ENCODE measurements at places on chromosomes 7 and 10.
A peak's percentile ranks its signal among the peaks of the same experiment; 100 is the strongest.

DNA sequence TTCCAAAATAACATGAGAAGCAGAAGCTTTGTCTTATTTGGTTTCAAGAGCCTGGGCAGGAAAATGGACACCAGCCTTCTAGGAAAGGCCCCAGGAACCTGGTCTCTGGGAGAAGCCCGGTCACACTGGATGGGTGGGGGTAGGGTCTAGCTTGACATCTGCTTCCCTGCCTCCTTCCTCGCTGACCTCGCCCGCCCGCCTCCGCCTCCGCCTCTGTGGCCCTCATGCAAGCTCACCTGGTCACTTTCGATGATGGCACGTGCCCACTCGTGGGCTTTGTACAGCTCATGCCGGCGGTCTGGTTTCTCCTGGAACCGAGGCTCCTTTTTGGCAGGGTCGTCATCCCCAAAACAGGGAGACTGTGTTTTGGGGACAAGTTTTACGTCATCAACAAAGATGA, 63.4 kb downstream of the SCRN1 start:
- DNase-seq, result no peak

GRCh38 chr10:43976292-43976691, 327.6 kb upstream of the ZNF32 start:
- DNase-seq, result no peak

DNA sequence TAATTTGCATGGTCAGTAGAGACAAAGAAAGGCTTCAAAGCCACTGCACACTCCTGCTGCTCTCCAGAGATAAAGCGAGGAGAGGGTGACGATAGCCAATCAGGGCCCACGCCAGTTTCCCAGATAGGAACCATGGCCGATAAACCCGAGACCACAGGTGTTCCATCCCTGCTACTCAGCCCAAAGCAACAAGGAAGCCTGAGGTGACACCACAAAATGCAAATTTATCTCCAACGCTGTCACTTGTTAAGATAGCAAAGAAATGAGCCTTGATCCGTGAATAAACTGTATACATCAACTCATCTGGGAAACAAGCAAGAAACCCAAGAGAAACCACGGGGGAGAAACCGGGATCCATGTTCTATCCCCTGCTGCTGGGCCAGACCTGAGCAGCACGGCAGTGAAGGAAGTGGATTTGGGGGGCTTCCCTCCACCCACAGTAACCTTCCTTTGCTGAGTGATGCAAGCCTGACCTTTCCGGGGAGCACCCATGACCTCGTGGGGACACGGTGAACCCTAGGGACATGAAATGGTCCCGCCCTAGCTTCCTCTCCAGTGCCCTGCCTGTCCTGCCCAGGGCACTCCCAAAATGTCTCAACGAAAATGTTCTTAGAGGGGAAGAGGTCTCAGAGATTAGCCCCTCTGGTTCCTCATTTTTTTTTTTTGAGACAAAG, 164.6 kb downstream of the PTPRN2 start:
- no peak for DNase-seq

GRCh38 chr10:5779730-5780129, 33.5 kb downstream of the GDI2 start:
- DNase-seq, result no peak

- no peak for DNase-seq
Measured at GRCh38 chr10:3874990-3875841, 90.2 kb upstream of the KLF6 start.

DNA sequence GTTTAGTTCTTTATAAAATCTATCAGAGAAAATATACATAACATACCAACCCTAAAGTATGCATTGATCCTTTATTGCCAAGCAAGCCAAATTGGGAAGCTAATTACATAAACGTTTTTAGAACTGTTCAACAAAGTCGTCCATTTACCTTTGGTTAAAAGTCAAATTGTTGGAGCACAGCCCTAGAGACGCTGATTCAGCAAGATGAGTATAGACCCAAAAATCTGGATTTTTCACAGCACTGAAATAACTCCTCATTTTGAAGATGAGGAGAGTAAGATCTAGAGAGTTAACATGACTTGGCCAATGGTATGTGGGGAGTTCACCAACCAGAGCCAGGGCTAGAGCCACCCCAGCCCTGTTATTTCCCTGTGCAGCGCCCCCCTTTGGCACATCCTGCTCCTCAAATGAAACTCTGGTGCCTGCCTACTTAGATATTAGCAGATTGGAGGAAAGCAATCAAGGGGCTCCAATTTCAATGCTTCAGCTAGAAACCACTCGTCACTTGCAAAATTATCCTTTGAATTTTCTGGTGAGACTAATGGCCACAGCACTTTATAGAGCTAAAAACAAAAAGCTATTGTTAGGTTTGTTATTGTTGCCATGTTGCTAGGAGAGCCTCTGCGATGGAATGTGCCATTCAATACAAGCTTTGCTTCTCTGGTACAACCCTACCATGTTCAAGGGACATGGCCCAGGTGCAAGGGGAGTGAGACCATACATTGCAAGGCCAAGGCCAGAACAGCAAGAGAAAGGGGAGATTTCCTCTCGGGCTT, 132.6 kb upstream of the ZEB1 start:
- DNase-seq, result no peak

- DNase-seq, result peak; percentile 16
Measured at GRCh38 chr10:17747883-17748550, 4.0 kb upstream of the TMEM236 start.

DNA sequence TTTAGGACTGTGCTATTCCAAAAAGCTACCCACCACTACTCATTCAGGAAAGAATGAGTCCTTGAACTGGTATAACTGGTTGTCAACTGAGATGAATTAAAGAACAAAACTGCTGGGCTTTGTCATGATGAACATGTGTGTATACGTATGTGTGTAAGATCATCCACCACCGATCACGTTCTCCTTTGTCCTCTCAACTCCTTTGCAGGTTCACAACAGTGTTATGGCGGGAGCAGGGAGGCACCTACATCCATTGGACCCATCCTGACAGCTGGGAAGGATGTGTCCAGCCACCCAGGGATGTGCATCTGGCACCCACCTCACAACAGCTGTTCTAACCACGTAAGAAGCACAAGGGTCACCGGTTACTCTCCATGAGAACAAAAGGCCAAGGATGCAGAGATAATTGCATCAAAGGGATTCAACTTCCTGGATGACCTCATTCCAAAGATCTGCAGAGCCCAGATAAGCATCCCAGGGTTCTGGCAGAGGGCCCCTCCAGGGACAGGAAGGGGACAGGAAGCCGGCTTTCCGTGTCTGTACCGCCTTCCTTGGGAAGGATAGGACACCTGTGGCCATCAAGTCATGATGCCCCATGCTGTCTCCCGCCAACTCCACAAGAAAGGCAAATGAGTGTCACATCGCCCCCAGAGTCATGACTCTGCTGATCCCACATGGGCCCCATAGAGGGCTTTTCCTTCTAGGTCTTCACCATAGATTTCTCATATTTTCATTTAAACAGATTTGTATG, 66.1 kb downstream of the STEAP1B start:
- peak; percentile 67 for DNase-seq

DNA sequence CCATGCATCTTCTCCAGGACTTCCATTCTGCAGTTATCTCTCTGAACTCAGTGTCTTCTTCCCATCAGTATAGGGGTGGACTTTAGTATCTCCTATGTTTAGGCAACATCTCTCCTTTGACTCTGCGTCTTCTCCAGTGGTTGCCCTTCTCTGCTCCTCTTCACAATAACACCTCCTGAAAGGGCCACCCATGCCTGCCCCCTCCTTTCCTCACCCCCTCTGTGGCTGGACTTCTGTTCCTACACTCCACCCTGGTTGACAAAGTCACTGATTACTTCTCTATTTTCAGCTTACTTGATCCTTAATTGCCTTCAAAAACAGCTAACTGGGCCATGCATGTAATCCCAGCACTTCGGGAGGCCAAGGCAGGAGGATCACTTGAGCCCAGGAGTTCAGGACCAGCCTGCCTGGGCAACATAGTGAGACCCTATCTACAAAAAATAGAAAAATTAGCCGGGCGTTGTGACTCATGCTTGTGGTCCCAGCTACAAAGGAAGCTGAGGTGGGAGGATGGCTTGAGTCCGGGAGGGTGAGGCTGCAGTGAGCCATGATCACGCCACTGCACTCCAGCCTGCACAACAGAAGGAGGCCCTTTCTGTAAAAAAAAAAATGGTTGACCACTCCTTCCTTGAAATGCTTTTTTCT, 13.7 kb downstream of the SRGN start:
- no peak for DNase-seq

- DNase-seq, result no peak
Measured at GRCh38 chr7:122383934-122384333, 79.4 kb upstream of the FEZF1 start.

GRCh38 chr10:93383562-93383981, 98.6 kb downstream of the MYOF start:
- DNase-seq, result peak; percentile 76

GRCh38 chr7:389911-390601, 100.1 kb downstream of the FOXL3 start:
- no peak for DNase-seq

- no peak for DNase-seq
Measured at GRCh38 chr7:93211228-93211818, 14.9 kb downstream of the HEPACAM2 start.

GRCh38 chr7:98284335-98285036, 3.0 kb downstream of the BRI3 start:
- no peak for DNase-seq

GRCh38 chr10:32413513-32413912, 32.4 kb upstream of the CCDC7 start:
- peak; percentile 89 for DNase-seq

DNA sequence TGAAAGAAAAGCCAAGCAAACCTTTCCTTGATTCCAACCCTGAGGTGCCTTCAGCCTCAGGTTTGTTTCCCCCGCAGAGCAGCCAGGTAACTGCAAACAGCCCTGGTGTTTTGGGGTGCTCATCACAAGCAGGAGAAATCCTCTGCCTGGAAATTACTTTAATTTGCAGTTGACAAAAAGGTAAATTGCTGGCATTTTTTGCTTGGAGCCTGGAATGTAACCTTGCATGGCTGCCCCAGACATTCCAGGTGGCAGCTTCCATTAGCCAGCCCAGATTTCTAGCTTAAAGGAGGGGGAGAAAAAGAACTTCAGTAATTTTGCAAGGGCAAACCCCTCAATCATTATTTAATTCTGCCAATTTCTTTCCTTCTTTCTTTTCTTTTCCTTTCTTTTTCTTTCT, 194.4 kb downstream of the MYOF start:
- DNase-seq, result no peak

DNA sequence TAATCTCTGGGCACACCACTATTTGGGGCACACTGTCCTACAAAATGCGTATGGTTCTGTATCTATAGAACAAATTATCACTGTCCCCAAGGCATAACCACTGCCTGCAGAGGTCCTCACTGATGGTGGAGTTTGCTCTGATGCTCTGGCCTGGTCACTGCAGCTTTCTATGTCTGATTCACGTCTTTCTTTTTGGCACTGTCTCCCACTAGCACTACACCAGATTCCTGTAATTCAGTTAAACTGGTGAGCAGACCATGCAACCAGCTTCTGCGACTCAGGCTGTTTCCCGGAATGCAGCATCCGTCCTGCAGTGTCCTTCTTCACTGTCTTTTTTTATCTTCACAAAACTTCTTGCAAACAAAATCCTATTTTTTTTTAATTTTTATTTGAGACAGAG, 112.8 kb downstream of the KLF6 start:
- DNase-seq, result no peak

- DNase-seq, result no peak
Measured at GRCh38 chr7:110664803-110665202, 426.1 kb upstream of the LRRN3 start.

GRCh38 chr7:28627263-28627653, 214.9 kb downstream of the CREB5 start:
- DNase-seq, result no peak

- no peak for DNase-seq
Measured at GRCh38 chr7:41973202-41973730, 263.7 kb downstream of the GLI3 start.

GRCh38 chr10:104336821-104337467, 1.3 kb downstream of the ITPRIP start:
- no peak for DNase-seq

DNA sequence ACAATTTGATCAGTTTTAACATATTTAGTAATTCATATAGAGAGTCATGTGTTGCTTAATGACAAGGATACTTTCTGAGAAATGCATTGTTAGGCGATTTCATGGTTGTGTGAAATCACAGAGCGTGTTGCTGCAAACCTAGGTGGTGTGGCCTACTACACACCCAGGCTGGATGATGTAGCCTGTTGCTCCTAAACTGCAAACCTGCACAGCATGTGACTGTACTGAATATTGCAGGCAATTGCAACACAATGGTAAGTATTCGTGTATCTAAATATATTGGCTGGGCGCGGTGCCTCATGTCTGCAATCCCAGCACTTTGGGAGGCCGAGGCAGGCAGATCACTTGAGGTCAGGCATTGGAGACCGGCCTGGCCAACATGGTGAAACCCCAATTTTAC, 73.7 kb upstream of the BAIAP2L1 start:
- DNase-seq, result no peak

GRCh38 chr7:32163896-32164295, 93.7 kb upstream of the PDE1C start:
- no peak for DNase-seq

DNA sequence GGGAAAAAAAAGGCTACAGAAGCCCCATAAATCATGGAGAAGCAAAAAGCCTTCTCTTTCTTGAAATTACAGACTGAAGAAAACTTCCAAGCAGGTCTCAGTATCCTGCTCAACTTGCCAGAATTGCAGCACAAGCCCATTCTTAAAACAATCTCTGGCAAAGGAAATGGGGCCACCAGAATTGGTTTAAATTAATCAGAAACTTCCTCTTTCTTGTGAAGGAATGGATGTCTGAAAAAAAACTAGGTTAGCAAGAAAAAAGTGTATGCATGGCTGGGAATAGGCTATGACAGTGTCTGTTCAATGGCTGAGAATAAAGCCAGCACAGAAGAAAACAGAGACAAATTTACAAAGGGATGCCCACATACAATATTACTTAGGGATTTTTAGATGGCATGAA, 59.1 kb downstream of the TFEC start:
- no peak for DNase-seq

DNA sequence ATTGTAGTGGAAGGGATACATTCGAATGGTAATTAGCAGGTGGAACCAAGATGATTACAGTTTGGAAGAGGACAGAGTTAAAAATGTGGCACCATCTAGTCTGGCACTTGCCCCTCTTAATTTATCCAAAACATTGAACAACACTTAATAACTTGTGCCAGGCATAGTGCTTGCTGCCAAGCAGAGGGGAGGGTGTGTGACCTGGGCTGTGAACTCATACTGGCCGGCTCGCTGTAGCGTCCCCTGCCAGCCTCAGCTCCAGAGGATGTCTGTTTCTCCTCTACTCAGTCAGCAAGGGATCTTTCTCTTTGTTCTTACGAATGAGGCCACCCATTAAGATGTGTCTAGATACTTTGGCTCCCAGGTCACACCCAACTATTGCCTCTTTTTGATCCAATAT, 179.4 kb upstream of the INHBA start:
- DNase-seq, result no peak

- DNase-seq, result no peak
Measured at GRCh38 chr7:127962589-127963361, 68.5 kb downstream of the LRRC4 start.

Measured in skeletal muscle cell (primary cell).